Caudate nucleus (tissue), 63 donors: ENCODE measurements at places on chromosomes 7 and 10.

GRCh38 chr7:105655067-105655466, 73.8 kb upstream of the EFCAB10 start:
- no peak for DNase-seq

DNA sequence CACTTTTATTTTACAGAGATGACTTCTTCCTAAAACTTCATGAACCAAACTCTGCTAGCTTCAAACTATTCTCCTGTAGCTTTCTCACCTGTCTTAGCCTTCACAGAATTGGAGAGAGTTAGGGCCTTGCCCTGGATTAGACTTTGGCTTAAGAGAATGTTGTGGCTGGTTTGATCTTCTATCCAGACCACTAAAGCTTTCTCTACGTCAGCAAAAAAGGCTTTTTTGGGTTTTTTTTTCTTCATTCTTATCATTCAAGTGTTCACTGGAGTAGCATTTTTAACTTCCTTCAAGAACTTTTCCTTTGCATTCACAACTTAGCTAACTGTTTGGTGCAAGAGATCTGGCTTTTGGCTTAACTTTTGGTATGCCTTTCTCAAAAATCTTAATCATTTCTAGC, 19.3 kb upstream of the CCDC172 start:
- no peak for DNase-seq

DNA sequence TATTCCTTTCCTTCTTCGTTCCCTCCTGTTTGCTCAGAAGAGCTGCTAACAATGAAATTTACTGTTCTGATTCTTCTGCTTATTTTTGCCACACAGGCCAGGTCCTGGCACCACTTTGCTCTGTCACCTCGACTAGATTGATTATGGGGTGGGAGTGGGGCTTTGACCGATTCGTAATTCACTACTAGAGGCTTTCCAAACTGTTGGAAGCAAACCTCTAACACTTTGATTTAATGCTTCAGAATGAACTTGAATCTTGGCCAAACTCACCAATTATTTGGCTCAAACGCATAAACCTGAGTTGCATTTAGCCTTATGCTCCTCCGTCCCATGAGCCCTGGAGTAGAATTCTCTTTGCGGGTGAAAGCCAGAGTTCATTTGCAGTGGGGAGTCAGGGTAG, 476.2 kb upstream of the FZD8 start:
- no peak for DNase-seq

DNA sequence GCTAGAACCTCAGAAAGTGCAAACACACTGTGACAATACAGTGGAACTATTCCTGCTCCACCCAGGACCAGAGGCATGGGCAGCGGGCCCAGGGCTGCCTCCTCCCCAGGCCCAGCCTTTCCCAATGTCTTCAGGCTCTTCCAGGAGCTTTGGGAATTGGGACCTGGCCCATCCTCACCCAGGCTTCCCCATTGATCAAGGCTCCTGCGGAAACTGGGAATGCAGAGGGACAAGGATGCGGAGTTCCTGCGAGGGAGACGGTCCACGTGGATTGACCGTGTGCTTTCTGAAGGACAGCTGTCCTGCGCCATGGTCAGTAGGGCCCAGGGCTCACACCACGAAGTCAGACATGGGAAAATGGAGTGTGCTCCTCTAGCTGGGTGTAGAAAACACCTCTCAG, 56.6 kb downstream of the CSGALNACT2 start:
- DNase-seq = no peak

DNA sequence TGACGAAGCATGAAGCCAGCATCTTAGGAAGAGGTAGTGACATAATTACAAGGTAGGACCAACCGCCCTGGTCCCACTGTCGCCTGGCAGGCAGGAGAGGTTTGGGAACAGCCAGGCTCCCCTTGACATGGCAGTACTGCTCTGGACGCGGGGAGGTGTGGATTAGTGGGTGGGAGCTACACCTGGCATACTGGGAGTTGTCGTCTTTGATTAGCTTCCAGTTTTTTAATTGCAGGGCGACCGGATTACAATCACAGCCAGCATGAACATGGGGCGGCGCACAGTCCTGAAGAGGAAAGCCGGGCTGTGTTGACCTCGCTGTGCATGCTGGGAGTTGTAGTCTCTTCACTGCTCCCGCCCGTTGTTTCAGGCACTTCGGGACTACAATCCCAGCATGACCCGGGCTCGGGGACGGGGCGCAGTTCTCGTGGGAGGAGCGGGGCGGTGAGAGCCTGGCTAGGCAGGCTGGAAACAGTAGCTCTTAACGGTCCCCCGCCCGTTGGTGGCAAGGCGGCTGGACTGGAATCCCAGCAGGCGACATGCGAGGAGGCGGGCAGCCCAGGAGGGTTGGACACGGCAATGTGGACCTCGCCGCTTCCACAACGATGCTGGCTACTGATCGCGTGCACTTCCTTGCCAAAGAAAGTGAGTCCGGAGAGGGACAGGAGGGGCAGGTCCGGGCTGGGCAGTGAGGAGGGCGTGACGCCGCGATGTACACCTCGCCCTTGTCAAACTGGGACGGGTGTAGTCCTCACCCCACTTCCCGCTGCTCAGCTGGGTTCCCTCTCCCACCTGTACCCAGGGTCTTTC, 98.0 kb upstream of the ZNF722 start:
- peak; percentile 90 for DNase-seq

- DNase-seq = no peak
These were observed 26.9 kb upstream of the OR9A4 start for GRCh38 chr7:141889321-141889720.

- no peak for DNase-seq
These were observed 29.6 kb downstream of the FZD1 start for GRCh38 chr7:91293840-91294239.

- peak; percentile 69 for DNase-seq
These were observed at the start of gene INTS15 for GRCh38 chr7:6589829-6590644. TSS of gene INTS15 (plus strand) at chr7:6590021. CDS start at chr7:6590284, 263 bp downstream.

GRCh38 chr10:84108797-84109196, 30.5 kb upstream of the GHITM start:
- no peak for DNase-seq

DNA sequence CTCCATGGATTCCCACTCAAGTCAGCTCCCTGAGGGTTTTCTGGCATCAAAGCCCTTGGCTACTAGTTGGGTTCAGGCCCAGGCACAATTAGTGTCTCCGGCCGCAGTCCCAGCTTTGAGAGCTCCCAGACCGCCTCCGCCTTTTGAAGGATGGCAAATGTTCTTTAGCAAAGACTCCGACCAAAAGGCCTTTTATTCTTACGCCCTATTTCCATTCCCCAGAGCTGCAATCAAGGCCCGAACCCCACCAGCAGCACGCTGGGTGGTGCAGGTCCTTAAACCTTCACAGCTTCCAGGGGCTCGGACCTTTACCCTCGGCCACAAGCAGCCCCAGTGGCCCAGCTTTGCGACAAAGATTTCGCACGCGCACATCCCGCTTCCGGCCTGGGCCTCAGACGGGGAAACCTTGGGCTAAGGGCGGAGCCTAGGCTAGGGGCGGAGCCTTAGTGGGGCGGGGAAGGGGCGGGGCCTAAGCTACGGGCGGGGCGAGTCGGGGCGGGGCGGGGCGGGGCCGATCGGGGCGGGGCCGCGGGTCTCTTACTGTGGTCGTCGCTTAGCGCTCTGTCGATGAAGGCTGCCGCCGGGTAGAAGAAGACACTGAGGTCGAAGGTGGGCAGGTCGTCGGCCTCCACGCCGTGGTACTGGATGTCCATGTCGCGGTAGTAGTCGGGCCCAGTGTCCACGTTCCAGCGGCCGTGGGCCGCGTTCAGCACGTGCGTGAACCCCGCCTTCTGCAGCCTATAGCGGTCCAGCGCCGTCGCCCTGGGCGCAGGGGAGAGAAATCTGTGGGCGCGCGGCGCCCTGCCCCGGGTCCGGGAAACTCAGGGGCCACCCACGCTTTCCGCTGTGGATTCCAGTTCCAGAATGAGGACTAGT, 68.0 kb upstream of the SAMD8 start:
- DNase-seq = no peak

GRCh38 chr10:59536167-59537014, 173.3 kb downstream of the SLC16A9 start:
- no peak for DNase-seq

- peak; percentile 16 for DNase-seq
These were observed 9.5 kb upstream of the IDI2 start for GRCh38 chr10:1035201-1035600.

DNA sequence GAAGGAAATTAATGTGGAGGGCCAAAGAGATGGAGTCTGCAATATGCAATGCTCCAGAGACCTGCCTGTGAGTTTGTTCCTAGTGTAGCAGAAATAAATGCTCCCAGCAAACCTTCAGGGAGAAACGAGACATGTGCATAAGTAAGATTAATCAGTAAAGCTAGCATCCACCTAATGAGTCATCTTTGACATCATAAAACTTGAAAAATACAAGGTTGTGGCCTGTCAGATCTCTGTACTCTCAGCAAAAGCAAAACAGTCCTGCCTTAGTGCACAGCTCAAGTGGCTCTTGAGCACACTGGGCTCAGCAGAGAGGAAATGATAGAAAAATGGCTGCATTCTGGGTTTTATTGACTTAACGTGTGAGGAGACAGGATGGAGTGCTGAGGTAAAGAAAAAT, 32.5 kb upstream of the ERCC6 start:
- DNase-seq = no peak

- DNase-seq = no peak
These were observed 10.5 kb upstream of the TRIM24 start for GRCh38 chr7:138449580-138449979.

GRCh38 chr7:139490130-139490529, 6.7 kb upstream of the KLRG2 start:
- DNase-seq = no peak

DNA sequence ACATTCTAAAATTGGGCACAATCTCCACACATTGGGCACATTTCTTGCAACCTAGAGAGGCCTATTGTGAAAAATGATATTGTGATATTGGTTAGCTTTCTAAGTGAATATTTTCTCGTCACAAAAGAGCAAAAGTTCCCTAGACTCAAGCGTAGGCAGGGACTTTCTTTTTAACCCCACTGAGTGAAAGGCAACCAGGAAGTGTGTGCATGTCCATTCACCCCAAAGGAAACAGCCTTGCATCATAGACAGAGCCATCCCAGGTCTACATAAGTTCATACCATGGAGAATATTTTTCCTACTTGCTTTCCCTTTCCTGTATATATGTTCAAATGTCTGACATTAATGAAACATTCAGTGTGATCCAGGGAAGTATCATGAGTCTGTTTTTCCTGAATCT, 84.2 kb upstream of the AGBL3 start:
- DNase-seq = no peak

DNA sequence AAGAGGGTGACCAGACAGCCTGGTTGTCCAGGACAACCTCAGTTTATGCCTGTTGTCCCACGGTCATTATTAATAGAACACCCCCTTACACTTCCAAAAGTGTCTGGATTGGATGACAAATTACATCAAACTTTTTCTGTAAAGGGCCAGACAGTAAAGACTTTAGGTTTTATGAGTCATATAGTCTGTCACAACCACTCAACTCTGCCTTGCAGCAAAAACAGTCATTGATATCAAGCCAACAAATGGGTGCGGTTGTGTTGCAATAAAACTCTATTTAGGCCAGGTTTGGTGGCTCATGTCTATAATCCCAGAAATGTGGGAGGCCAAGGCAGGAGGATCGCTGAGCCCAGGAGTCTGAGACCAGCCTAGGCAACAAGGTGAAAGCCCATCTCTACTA, 66.7 kb upstream of the ATP6V0A4 start:
- DNase-seq = no peak

DNA sequence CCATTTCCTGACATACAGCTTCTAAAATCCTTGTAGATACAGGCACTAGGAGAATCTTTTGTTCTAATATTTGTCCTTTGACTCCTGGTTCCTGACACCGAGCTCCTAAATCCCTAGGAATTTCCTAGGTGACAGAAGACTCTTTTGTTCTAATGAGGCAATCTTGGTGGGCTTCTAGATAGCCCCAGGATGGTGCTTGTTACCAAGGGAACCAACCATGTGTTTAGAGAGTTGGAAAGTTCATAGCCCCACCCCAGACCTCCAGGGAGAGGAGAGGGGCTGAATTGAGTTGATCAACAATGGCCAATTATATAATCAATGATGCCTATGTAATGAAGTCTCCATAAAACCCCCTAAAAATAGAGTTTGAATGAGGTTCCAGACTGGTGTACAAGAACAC, 145.1 kb downstream of the JMJD1C start:
- DNase-seq = no peak

- no peak for DNase-seq
These were observed 73.3 kb downstream of the PRPF18 start for GRCh38 chr10:13659887-13660550.

DNA sequence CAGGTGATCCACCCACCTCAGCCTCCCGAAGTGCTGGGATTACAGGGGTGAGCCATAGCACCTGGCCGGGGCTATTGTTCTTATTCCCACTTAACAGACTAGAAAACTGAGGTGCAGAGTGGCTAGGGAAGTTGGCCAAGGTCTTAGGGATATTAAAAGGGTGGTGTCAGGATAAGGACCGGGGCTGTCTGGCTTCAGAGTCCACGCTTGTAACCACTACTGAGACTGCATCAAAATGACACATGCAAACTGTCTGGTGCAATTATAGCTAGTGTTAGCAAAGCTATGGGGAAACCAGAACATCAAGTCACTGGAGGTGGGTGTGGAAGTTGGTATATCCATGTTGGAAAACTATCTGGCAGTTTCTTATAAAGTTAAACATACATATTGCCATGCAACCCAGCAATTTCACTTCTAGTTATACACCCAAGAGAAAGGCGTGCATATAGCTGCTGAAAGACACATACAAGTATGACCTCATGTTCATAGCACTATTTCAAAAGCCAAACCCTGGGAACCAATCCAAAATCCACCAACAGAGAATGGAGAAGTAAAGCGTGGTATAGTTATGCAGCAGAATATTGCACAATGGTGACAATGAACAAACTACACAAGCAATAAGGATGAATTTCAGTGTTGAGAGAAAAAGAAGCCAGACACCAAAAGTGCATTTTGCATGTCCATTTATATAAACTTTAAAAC, 33.9 kb upstream of the EEPD1 start:
- no peak for DNase-seq

- DNase-seq = no peak
These were observed 21.2 kb upstream of the NPS start for GRCh38 chr10:127527891-127528290.

DNA sequence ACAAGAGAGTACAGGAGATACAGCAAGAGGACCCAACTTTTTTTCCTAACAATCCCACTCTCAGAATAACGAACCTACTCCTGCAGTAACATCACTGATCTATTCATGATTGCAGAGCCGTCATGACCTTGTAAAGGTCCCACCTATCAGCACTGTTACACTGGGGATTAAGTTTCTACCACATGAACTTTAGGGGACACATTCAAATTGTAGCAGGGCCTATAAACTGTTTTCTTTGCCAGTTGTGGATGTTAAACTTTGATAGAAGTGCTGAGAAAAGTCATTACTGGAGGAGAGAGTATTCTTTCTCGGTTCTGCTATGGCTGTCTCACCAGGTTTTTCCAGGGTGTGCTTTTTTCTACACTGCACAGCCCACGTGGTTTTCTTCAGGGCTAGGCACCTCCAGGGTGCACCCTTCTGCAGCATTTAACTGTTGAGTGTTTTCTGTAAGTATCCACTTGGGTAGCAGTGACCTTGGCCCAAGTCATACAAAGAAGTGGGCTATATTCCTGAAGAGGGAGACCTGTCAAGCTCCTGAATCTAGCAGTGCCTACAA, 131.6 kb upstream of the AHR start:
- no peak for DNase-seq
